Esophagus muscularis mucosa (tissue), 4 donors: ENCODE measurements at places on chromosomes 1 and 21. TPM values are rescaled to one million over a fixed set of nuclear protein-coding genes. Genes with fewer than 3 reads are reported as not detected.

The NR5A2 gene
- 0.83 TPM for total RNA-seq

GRCh38 chr1:20597650-20598049, 8.8 kb downstream of the CDA start:
- H3K36me3 ChIP-seq, result no peaks in the 10 kb centered on the region
- no peak for DNase-seq
- H3K27ac ChIP-seq, result peak overlapping the region; percentile 1
- no peaks in the 10 kb centered on the region for H3K4me1 ChIP-seq

GRCh38 chr21:34360488-34361241, 3.1 kb upstream of the KCNE2 start:
- H3K4me3 ChIP-seq, result no peak overlapping the region
- DNase-seq, result no peak
- H3K4me1 ChIP-seq, result peaks cover 7% of the 10 kb centered on the region

DNA sequence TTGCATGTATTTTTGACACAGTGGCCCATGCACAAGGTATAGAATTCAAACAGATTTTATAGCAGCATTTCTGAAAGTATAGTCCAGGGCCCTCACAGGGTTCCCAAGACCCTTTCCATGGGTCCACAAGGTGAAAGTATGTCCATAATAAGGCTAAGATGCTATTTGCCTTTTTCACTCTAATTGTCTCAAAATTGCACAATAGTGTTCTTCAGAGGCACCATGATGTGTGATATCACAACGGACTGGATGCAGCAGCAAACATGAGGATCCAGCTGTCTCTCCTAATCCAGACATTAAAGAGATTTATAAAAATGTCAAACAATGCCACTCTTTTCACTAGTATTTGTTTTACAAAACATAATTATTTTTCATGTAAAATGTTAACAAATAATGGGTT, 88.8 kb upstream of the PRDX6 start:
- peaks cover 6% of the 10 kb centered on the region for H3K4me1 ChIP-seq
- no peaks in the 10 kb centered on the region for H3K36me3 ChIP-seq
- no peak overlapping the region for H3K4me3 ChIP-seq
- peak; percentile 55 for DNase-seq
- no peak overlapping the region for H3K27ac ChIP-seq

GRCh38 chr1:11874258-11874562, 15.5 kb upstream of the NPPB start:
- H3K27ac ChIP-seq, result no peak overlapping the region
- H3K4me1 ChIP-seq, result peaks cover under 1% of the 10 kb centered on the region
- no peak overlapping the region for H3K4me3 ChIP-seq
- peaks cover 67% of the 10 kb centered on the region for H3K27me3 ChIP-seq
- H3K36me3 ChIP-seq, result no peaks in the 10 kb centered on the region
- no peak for DNase-seq

The SLC30A1 gene
- 10.6 TPM for total RNA-seq

DNA sequence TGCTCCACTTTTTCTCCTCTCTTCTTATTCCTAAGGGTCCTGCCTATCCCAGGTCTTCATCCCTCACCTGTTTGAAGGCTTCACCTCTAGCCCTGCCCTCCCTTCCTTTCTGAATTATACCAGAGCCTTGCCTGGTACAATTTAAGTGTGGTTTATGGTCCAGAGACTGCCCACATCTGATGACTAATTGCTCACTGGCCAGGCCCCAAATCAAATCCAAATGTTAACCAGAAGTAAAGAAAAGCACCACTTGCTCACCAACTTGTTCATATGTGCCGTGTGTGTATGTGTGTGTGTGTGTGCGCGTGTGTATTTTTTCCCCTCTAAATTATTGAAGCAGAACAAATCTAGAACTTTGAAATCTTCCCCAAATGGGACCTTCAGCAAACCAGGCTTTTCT, 26.4 kb downstream of the MYOM3 start:
- no peak overlapping the region for H3K4me3 ChIP-seq
- H3K4me1 ChIP-seq, result no peaks in the 10 kb centered on the region
- no peak overlapping the region for H3K27ac ChIP-seq
- DNase-seq, result no peak
- H3K36me3 ChIP-seq, result no peaks in the 10 kb centered on the region

The LCE3A gene
- total RNA-seq, result not detected

The TSPAN1 gene
- 0.83 TPM for total RNA-seq

DNA sequence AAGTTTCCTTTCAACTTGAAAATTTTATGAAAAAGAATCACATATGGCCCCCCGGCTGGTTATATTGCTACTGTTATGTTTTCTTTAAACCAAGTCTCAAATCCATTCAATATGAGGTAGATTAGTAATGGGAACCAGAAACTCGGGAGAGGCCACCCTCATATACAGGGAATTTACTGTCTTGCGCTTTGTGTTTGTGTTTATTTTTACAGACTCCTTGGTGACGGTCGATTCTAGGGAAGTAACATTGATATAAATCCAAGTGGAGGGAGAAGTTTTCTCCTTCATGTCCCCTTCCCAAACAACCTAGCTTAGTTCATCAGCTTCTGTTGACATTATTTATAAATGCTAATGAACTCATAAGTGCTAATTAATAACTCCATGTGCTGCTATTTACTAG, 163.5 kb upstream of the LMO4 start:
- H3K27me3 ChIP-seq, result no peaks in the 10 kb centered on the region
- no peak overlapping the region for H3K27ac ChIP-seq
- no peaks in the 10 kb centered on the region for H3K4me1 ChIP-seq
- no peaks in the 10 kb centered on the region for H3K36me3 ChIP-seq
- H3K4me3 ChIP-seq, result no peak overlapping the region

The CHD5 gene
- 5.5 TPM for total RNA-seq

DNA sequence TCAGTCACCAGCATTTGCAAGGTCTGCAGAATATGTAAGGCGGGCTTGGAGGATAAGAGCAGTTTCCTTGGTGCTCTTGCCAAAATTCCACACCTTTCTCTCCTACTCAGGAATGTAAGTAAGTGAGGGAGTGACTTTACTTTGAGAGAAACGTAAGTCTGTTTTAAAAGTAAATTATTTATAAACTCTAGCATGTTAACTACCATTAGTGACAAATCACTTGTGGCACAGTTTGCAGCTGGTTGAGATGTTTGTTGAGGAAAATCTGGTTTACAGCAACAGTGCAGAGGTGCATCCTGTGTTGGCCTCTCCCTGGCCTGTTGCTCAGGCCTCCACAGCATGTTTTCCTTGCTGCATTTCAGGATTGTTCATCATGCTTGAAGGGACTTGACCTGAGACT, 8.5 kb downstream of the CGN start:
- no peaks in the 10 kb centered on the region for H3K4me1 ChIP-seq
- H3K36me3 ChIP-seq, result peaks cover 4% of the 10 kb centered on the region
- DNase-seq, result no peak

The ADAMTS5 gene
- 34.5 TPM for total RNA-seq

GRCh38 chr1:2896824-2897223, 95.3 kb upstream of the TTC34 start:
- H3K27ac ChIP-seq, result no peak overlapping the region
- no peak for DNase-seq
- no peaks in the 10 kb centered on the region for H3K27me3 ChIP-seq
- H3K4me3 ChIP-seq, result no peak overlapping the region

The POU3F1 gene
- 0.29 TPM for total RNA-seq

DNA sequence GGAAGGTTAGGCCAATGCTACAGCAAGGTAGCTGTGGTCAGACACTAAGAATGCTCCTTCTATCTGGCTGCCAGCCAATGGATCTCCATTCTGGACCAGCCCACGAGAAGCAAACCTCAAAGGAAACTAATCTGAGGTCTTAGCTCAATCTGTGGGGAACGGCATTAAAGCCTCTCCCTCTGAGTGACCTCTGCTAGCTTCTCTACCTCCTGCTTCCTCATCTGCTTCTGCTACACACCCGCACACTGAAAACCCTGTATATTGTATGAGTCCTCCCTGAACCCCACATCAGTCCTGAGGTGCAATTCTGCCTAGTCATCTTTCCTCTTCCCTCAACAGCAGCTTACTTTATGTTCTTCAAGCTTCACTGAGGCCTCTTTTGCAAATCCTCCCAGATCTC, 6.9 kb upstream of the GALE start:
- H3K36me3 ChIP-seq, result peaks cover 28% of the 10 kb centered on the region
- H3K4me3 ChIP-seq, result no peak overlapping the region
- H3K4me1 ChIP-seq, result no peaks in the 10 kb centered on the region
- no peaks in the 10 kb centered on the region for H3K27me3 ChIP-seq

DNA sequence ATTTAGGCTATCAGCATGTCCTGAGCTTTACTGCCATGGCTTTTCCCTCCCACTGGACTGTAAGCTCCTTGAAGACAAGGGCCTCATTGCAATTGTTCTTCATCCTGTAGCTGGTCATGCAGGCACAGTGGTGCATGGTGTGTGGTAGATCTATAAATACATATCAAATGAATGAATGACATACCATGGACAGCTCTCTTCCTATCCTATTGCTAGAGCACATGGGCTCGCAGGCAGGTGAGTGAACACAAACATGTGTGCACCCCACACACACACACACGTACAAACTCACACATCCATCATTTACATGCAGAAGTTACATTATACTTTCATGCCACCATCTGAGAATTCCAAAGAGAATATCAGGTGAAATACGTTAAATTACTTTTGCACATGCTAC, 172.9 kb upstream of the RUNX1 start:
- no peaks in the 10 kb centered on the region for H3K36me3 ChIP-seq
- no peak for DNase-seq
- H3K4me1 ChIP-seq, result no peaks in the 10 kb centered on the region
- no peak overlapping the region for H3K4me3 ChIP-seq

DNA sequence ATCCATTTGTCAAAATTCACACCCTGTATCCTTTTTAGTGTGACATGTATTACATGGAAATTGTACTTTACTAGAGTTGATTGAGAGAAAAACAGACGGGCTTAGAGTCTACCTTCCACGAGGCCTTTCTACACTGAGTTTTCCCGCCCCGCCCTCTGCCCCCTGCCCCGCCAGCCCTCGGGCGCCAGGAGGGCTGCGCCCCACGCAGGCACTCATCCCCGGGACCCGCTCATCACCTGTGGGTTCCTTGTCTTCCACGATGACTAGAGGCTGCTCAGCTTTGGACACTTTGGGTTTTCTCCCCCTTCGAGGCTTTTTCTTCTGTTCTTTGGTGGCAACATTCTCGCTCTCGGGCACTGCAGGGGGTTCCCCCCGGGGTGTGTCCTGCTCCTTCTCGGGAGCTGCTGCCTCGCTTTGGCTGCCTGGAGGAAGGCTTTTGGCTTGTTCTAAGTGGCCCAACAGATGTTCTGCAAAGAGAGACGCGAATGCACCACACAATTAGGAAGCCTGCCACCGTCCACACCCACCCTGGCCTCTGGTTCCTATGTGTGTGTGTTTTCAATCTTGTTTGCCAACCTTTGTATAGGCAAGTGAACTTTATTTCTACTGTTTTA, 39.6 kb downstream of the PRDM15 start:
- DNase-seq, result no peak
- no peak overlapping the region for H3K4me3 ChIP-seq
- H3K27ac ChIP-seq, result no peak overlapping the region
- H3K4me1 ChIP-seq, result no peaks in the 10 kb centered on the region
- no peaks in the 10 kb centered on the region for H3K27me3 ChIP-seq

DNA sequence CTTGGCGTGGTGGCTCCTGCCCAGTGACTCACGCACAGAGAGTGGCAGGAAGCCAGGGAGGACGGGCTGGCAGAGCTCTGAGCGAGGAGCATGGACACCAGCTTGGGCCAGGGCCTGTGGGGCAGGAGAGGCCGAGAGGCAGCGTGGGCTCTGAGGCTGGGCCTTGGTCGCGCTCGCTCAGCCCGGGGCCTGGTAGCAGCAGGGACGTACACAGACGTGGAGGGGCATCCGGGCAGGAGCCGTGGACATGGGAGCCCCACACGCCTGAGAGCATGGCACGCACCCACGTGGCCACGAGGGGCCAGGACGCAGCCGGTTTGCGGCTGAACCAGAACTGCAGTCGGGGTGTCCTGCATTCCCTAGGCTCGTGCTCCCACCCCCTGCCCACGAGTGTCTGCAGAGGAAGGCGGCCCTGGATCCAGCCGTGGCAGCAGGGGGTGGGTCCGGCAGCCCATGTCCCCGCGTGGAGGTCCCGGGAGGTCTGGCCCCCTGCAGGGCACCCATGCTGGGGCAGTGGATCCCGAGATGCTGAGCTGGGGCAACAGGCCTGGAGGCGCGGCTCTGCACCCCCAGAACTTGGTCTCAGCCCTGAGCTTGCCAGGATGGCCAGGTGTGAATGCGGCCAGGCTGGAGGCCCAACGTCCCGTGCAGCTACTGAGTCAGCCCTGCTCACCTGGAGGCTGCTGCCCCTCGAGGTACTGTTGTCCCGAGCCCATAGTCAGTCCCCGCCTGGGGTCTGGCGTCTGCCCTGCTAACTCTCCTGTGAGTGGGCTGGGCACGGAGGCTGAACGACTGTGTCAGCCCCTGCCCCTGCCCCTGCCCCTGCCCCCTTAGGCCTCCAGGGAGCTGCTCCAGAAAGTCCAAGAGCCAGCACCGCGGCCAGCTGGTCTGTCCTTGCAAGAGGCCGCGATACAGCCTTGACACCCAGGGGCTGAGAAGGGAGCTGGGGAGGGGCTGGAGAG, 61.6 kb downstream of the SLX9 start:
- no peak for DNase-seq
- H3K4me1 ChIP-seq, result peaks cover 81% of the 10 kb centered on the region
- H3K27ac ChIP-seq, result peak overlapping the region; percentile 79
- H3K36me3 ChIP-seq, result no peaks in the 10 kb centered on the region
- H3K4me3 ChIP-seq, result no peak overlapping the region

- DNase-seq, result no peak
- no peaks in the 10 kb centered on the region for H3K36me3 ChIP-seq
- H3K27me3 ChIP-seq, result no peaks in the 10 kb centered on the region
- no peak overlapping the region for H3K27ac ChIP-seq
- H3K4me3 ChIP-seq, result no peak overlapping the region
- no peaks in the 10 kb centered on the region for H3K4me1 ChIP-seq
These were observed 12.0 kb upstream of the VWA5B1 start for GRCh38 chr1:20278692-20279130.

DNA sequence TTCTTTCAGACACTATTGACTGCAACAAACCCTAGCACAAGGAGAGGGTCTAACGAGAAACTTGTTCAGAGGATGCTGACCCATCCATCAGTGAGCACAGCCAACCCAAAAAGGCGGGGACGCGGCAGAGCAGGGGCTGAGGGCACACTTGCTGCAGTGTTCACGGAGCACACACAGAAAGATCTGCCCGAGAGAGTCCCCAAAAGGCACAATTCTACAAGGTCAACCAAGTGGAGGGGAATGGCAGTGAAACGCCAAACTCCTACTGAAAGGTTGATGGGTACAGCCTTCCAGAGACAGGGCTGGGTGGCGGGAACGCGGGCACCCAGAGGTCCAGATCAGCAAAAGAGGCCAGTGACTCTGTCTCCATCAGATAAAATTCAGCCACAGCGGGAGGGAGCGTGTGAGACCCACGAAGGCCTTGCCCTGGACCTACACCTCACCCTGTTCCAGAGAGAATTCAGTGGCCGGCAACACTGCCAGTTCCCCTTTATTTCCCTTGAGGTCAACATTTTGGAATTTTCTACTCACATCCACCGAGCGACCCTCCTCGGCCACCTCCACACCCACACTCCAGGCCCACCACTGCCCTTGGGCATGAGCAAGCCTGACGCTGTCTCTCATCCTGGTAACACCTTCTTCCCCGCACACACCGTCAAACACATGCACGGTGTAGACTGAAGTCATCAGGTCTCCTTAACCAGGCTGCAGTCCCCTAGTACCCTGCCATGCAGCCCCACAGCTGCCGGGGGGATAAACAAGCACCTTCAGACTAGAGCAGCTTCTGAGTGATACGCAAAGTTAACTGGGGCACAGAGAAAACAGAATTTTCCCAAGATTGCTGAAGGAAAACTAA, 5.5 kb downstream of the GNG4 start:
- H3K27ac ChIP-seq, result no peak overlapping the region
- H3K27me3 ChIP-seq, result peaks cover 55% of the 10 kb centered on the region
- peak; percentile 90 for DNase-seq
- peaks cover 10% of the 10 kb centered on the region for H3K4me1 ChIP-seq
- H3K4me3 ChIP-seq, result no peak overlapping the region
- no peaks in the 10 kb centered on the region for H3K36me3 ChIP-seq
